GM20000 (cell line): ENCODE measurements at places on chromosomes 1 and 21.

DNA sequence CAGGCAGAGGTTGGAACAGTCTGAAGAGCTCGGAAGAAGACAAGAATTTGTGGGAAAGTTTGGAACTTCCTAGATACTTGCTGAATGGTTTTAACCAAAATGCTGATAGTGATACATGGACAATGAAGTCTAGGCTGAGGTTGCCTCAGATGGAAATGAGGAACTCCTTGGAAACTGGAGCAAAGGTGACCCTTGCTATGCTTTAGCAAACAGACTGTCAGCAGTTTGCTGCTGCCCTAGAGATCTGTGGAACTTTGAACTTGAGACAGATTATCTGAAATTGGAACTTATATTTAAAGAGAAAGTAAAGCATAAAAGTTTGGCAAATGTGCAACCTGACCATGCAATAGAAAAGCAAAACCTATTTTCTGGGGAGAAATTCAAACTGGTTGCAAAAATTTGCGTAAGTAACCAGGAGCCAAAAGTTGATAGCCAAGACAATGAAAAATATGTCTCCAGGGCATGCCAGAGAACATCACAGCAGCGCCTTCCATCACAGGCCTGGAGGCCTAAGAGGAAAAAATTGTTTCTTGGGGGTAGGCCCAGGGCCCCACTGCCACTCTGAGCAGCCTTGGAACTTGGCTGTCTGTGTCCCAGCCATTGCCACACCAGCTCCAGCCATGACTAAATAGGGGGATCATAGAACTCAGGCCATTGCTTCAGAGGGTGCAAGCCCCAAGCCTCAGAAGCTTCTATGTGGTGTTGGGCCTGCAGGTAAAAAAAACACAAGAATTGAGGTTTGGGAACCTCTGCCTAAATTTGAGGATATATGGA is 675.3 kb downstream of the LTN1 start:
- DNase-seq: no peak

- DNase-seq: no peak
These were observed 3.4 kb downstream of the IGFN1 start for GRCh38 chr1:201194046-201194445.

DNA sequence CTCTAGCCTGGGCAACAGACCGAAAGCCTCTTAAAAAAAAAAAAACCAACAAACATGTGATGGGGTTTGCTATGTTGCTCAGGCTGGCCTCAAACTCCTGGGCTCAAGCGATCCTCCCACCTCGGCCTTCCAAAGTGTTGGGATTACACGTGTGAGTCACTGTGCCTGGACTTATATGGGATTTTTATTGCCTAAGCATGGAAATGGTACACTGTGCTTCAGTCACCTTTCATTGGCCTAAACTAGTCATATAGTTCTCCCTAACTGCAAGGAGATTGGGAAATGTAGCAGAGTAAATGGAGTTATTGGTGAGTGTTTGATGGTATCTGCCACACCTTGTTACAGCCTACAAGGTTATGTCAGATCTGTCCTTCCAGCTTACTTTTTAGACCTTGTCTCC is 17.2 kb upstream of the MEF2D start:
- no peak for DNase-seq

DNA sequence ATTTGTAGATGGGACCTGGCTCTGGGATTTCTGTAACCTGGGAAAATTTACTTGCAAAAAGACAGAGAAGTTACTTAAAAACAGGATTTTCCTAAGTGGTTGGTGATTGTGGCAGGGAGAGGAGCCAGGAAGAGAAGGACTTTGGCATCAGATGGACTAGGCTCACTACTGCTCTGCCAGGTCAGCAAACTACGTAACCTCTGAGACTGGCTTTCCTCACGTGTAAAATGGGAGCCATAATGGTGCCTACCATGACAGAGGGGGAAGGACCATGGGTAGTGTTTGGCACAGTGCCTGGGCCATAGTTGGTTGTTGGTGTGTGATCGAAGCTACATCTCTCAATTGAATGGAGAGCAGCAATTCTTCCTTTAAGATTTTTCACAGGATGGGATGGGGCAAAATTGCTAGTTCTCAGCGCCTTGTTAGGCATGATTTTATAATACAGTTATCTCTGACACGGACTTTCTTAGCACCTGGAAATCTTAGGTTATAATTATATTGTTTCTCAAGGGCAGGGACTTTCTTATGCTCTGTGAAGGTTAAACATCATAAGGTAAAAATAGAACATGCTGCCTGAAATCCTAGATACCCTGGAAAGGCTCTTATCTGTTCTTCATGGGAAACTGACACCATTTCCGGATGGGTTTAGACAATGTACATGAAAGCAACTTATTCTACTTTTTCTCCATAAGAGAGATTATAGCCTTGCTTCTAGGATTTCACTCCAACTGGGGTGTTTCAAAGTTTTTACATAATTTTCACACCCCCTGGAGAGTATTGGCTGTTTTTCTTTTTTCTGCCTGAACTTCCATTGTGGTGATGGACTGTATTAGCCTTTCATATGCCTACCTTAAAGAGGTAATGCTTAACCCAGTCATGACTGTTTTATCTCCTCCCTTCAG is 10.9 kb downstream of the ROR1 start:
- no peak for DNase-seq

GRCh38 chr1:183372586-183373230 is 45.5 kb downstream of the NMNAT2 start:
- DNase-seq: no peak

- DNase-seq: no peak
These were observed 406.2 kb downstream of the PTPRU start for GRCh38 chr1:29642519-29642918.
